ENCODE measurements at places on chromosomes 12 and 14.

DNA sequence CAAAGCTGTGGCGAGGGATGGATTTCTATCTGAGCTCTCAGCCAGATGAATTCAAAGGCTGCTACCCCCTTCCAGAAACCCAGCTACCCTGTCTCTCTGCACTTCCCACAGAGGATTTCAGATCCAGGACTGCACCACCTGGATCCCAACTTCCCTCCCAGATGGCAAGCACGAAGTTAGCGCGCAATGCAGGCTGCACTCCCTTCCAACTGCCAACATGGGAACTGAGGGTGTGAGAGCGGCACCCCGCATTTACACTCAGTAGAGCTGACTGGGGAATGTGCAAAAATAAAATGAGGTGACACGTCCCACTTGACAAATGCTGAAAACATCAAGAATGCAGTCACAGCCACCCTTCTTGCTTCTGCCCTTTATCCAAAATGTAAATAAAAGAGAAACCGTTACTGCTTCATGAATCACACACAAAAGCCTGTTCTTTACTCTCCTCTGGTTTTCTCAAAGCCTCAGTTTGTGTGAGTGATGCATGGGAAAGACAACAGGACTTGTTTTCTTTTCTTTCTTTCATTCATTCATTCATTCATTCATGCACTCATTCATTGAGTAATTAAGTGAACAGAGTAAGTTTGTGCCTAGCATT lies 85.7 kb downstream of the ITPK1 start:
- DNase-seq = no peak

DNA sequence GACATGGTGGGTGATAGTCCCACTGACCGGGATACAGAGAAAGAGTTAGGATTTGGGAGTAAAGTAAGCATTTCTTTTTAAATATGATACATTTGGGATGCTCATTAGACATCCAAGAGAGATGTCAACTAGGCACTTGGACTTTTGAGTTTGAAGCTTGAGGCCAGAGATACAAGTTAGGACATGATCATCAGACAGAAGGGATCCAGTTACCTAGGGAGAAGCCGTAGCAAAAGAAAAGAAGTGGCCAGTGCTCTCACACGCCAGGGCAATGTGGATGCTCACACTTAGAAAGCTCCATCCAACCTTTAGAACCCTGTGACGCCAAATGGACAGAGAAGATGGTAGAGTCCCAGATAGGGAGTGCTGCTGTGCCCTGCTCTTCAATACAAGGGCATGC lies 14.0 kb upstream of the STON2 start:
- DNase-seq = no peak

DNA sequence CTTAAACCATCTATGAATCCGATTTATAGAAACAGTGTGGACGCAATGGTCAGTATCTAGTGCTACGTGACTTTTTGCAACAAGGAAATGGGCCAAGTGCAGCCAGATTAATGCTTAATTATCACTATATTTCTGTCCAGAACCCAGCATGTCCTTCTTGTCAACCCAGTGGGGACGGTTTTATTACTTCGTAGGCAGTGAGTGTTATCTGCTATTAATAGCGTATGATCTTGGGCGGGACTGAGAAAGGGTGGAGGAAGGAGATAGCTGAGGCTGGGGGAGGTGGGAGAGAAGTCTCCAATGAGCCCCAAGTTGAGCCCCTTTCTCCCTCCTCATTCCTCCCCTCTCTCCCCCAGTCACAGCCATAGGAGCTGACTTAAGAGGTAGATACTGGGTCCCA lies 59.7 kb upstream of the FAM222A start:
- peak; percentile 30 for DNase-seq

- no peak for DNase-seq
Measured at GRCh38 chr12:64010069-64010686, 165.7 kb downstream of the SRGAP1 start.

DNA sequence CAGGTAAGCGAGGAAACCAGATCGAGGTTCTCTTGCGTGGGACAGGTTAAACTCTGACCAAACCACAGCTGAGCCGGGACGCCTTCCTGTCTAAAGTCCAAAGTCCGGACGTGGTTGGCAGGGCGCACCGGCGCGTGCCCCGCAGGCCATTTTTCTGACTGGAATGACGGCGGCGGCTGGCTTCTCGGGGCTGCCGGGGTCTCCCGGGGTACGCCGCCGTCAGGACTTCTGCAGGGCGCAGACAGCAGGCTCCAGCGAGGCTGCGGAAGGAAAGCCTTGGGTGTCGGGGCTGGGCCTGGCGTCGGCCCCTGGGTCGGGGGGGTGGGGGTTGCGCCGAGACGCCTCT lies 32.8 kb downstream of the MIA2 start:
- DNase-seq = no peak

- no peak for DNase-seq
Measured at GRCh38 chr12:43973385-43973784, 137.5 kb downstream of the TMEM117 start.

DNA sequence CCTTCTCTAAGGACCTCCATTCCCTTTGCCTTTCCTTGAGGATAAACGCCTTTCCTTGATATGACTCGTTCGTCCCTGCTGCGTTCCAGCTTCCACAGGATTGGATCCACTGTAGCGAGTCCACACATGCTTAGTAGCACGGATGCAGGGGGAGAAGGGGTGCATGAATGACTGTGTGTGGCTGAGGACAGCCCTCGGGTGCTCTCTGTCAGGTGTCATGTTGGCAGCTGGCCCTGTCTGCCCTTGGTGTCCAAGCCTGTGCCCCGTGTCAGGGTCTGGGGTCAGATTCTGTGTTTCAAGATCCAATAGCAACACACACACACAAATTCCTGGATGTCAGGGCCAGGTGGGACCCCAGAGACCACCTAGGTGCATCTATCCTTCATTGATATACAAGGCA lies 17.5 kb upstream of the KRT80 start:
- no peak for DNase-seq

DNA sequence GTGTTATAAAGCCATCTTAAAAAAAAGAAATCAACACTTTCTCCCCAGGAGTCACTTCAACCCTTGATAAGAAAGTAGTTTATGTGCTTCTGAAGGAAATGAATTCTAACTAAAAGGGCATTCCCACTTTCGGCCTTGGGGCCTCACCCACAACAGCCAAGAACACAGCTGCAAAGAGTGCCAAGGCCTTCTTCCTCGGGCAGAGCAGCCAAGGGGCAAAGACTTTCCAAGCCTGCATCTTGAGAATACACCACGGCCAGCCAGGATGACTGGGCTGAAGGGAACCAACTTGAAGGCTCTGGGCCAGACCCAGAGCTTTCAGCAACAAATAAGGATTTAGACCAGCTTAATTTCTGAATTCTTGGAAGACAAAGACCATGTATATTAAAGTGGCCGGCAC lies 60.4 kb upstream of the FOXN3 start:
- DNase-seq = no peak

DNA sequence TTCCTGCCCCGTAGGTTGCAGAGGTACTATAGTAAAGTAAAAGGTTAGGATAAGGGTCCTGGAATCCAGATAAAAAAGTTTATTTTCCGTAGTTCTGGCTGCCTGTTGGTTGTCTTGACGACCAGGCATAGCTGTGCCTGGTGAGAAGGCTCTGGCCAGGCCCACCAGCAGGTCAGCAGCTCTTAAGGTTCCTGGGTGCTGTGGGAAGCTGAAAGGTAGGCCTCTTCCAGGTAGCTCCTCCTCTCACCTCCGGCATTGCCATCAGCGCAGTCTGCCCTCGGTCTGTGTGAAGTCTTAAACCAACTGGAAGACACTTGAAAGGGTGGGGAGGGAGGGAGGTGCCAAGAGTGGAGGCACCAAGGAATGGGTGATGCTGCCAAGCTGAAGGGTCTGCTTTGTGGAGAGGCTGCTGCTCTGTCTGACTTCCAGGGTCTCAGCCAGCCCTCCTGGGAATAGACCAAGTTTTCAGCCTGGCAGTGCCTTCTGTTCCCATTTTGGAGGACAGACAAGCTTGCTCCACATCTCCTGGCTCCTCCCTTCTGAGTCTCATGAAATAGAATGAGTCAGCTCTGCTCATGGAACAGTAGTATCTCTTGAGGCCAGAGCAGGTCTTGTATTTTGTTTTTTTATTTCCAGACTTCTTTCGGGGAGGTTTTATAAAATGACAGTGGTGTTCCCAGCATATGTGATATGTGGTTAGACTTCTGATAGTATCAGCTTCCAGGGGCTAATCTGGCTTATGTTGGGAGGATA lies 5.2 kb upstream of the ACADS start:
- no peak for DNase-seq

- DNase-seq = peak; percentile 76
Measured at GRCh38 chr12:15808652-15809051, 19.5 kb upstream of the EPS8 start.

GRCh38 chr12:79764641-79765040 lies 73.9 kb upstream of the PAWR start:
- no peak for DNase-seq

DNA sequence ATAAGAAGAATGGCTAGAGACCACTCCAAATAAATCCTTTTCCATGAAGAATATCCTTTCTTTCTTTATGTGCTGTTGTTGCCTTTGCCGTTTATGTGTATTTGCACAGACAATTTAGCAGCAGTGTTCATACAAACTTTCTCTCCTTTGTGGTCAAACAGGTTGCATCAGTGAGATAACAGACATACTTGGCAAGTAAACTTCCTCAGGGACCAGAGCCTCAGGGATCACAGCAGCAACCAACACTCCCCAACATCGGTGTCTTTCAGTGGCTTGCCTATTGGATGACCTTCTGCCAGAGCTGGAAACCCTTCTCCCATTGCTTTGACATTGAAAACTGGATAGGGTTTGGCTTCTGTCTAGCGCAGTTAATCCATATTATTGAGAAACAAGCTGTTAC lies 252.2 kb downstream of the BTG1 start:
- no peak for DNase-seq

All from muscle of leg (tissue), 16 donors.